ENCODE measurements at places on chromosomes 1 and 21.
A peak's percentile ranks its signal among the peaks of the same experiment; 100 is the strongest.

GRCh38 chr1:236904892-236905741 lies 99.1 kb downstream of the MT1HL1 start:
- DNase-seq, result peak; percentile 67

GRCh38 chr21:45613881-45614280 lies 29.6 kb upstream of the PCBP3 start:
- no peak for DNase-seq

- DNase-seq, result peak; percentile 42
Measured at GRCh38 chr1:57424231-57425027, 569 bp upstream of the DAB1 start.

DNA sequence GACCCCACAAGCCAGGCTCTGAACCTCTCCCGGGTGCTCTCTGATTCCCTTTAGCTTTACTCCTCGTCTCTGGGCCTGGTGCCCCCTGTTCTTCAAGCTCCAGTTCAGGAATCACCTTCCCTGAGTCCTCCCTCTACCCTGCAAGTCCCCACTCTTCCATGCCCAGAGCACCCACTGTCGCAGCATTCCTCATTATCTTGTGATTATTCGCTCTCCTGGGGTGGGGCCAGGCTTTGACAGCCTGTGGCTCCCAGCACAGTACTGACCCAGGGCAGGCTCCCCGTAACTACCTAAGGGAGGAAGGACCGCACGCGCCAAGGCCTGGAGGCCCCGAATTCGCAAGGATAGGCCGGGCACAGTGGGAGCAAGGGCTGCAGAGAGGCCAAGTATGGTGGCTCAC lies 734 bp upstream of the C1orf210 start:
- no peak for DNase-seq
